Colonic mucosa (tissue), 4 donors: ENCODE measurements at places on chromosomes 16 and 17.

- DNase-seq, result no peak
Observed at GRCh38 chr16:85903559-85903958, 4.6 kb downstream of the IRF8 start.

GRCh38 chr17:59954856-59955255 lies 9.7 kb downstream of the RNFT1 start:
- DNase-seq, result no peak

DNA sequence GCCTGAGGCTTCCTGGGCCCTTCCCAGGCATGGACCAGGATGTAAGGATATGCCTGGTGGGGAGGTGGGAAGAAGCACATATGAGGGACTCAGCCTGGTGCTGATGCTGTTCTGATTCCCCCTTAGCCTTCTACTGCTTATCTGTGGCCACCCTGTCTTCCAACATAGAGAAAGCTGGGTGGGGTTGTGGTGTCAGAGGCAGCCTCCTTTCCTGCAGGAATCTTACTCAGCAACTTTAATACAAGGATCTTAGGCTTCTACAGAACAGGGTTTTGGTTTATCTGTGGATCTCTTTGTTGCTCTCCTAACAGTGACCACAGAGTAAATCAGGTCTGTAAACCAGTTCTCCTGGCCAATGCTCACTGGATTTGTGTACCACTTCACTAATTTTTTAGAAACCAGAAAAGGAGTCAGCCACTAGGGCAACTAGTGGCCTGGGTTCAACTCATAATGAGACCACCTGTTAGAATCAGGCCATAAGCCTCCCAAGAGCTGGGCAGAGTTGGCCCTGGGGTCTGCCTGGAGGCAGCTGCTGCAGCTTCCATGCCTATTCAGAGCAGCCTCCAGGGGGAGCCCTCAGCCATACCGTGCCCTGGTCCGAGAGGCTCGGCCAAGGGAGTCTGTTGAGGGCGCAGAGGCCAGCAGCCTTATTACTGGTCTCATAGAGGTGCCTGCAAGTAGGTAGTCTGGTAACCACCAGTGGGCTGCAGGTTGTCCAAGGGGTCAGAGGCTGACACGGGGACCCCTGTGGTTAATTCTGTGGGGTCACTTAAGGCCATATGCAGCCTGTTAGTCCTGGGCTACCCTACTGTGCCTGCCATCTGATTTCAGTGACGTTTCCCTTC lies 7.1 kb downstream of the HAS3 start:
- DNase-seq, result peak; percentile 64

DNA sequence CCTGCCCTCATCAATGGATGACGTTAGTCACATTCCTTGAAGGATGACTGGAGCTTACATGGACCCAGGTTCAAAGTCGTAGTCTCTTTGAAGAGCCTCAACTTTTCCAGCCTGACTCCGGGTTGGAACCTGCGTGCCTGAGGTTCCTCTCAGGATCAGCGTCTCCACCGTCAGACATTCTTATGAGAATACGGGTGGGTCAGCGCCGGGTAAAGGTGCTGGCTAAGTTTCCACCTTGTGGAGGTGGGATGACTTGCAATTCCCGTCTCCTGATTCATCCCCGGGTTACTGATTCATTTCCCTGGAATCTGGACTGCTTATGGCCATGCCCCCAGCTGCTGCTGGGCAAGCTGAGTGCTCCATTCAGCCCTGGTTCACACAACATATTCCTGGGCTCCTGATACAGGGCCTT lies 38.9 kb upstream of the CMIP start:
- no peak for DNase-seq

- no peak for DNase-seq
Observed at GRCh38 chr17:50051082-50051576, 4.8 kb upstream of the ITGA3 start.

- no peak for DNase-seq
Observed at GRCh38 chr16:35741546-35741945, 2282.1 kb downstream of the TP53TG3F start.
